ENCODE measurements at places on chromosomes 12 and 14. TPM values are rescaled to one million over a fixed set of nuclear protein-coding genes. Genes with fewer than 3 reads are reported as not detected.

DNA sequence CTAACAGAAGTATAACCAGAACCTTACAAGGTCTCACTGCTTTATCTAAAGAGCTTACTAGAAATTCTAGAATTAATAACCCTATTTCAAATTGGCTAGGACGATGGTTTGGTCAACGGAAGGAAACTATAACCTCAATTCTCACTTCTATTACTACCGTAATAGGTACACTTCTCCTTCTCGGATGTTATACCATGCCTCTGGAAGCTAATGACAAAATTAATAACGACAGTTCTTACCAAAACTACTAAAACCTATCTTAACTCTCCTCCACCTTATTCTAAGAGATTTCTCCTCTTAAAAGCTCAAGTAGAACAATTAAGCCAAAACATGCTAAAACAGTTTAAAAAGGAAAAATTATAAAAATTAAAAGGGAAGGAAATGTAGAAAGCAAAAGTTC lies 23.7 kb upstream of the UBC start:
- DNase-seq = no peak

DNA sequence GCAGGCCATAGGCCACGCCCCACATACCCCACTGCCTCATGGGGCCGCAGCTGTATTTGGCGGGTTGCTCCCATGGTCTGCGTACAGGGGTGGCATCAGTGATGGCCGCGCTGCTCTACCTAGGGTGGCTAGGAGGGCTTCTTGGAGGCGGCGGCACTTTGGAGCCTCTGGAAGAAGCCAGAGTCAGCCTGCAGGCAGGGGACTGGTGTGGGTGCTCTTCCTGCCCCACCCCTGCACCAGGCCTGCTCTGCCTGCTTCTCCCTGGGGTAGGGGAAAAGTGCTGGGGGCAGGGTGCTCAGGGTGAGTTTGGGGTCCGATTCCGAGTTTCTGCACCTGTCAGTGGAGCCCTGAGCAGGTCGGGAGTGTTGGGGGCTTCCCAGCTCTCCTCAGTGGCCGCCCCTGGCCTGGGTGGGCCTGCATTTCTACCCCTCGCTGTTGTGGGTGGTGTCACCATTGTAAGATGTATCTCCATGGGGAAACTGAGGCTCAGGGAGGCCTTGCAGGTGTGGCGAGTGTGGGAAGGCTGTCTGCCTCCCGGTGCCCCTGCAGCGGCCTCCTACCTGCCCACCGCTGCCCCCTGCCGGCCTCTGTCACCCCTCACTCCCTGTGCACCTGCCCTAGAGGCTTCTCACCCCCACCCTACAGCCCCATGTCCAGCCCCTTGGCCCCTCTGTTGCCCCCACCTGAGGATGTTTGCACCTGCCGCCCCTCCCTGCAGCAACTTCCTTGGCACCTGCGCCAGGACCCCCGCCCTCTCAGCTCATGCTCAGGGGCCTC lies 5.5 kb downstream of the CEP170B start:
- DNase-seq = peak; percentile 72

Gene KIF5A
- 0.08 TPM for polyA plus RNA-seq

GRCh38 chr12:93279565-93280412 lies 97.9 kb upstream of the NUDT4 start:
- DNase-seq = no peak

Gene GPR65
- 9.8 TPM for polyA plus RNA-seq

- DNase-seq = no peak
These were observed 736 bp downstream of the C14orf39 start for GRCh38 chr14:60485057-60485597.

Gene ABHD12B
- polyA plus RNA-seq = not detected

GRCh38 chr14:96602186-96602585 lies 100.0 kb downstream of the PAPOLA start:
- DNase-seq = no peak

DNA sequence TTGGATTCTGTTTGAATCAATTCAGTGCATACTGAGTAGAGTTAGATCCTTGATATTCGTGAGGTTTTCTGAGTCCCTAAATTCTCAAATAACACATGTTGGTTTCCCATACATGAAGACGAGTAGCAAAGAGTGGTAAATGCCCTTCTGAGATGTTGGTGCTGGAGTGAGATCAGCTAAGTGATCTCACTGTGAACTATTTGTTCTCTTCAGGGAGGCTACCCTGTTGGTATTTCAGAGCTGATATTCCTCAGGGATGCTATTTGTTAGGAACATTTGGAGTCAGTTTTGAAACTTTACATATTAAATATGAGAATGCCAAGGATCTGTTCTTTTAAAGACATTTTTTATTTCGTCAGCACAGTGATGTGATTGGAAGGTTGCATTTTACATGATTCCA lies 54.7 kb downstream of the SUSD6 start:
- DNase-seq = no peak

DNA sequence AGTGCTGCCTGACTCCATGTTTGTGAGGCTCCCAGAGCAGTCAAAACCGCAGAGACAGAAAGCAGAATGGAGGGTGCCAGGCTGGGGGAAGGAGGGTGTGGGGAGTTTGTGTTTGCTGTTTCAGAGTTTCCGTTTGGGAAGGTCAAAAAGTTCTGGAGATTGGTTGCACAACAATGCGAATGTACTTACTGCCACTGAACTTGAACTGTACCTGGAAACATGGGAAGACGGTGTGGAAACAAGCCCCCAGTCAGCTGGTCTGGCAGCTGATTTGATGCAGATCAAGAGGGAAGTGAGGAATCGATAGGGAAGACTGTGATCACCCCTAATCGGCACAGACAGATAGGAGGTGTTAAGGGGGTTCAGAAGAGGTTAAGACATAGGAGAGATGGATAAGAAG lies 35.3 kb upstream of the INF2 start:
- DNase-seq = no peak

DNA sequence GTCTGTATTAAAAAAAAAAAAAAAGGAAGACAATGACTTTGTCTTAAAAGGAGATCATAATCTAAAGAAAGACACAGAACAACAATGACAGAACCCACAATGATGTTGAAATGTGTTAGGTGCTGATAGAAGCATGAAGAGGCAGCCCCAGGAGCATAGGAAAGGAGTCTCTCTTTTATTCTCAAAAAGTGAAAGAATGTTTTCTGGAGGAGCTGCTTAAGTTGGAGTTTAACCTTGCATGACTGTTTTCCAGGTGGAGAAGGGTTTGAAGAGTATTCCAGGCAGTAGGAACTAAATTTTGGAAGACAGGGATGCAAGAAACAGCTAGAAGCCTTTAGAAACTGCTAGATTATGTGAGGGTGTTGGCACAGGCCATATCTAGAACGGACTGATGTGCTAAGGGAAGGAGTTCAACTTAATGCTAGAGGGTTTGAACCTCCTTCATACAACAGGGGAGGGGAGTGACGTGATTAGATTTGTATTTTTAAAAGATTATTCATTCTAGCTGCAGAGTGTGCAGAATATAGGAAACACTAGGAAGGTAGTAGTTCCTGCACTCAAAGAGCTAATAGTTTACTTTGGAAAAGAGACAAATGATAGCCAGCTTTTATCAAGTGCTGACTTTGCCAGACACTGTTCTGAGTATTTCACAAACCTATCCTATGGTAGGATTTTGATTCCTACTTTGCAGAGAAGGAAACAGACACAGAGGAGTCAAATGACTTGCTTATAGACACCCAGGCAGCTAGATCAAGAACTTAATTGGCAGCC lies 4.6 kb upstream of the RPL6 start:
- no peak for DNase-seq

DNA sequence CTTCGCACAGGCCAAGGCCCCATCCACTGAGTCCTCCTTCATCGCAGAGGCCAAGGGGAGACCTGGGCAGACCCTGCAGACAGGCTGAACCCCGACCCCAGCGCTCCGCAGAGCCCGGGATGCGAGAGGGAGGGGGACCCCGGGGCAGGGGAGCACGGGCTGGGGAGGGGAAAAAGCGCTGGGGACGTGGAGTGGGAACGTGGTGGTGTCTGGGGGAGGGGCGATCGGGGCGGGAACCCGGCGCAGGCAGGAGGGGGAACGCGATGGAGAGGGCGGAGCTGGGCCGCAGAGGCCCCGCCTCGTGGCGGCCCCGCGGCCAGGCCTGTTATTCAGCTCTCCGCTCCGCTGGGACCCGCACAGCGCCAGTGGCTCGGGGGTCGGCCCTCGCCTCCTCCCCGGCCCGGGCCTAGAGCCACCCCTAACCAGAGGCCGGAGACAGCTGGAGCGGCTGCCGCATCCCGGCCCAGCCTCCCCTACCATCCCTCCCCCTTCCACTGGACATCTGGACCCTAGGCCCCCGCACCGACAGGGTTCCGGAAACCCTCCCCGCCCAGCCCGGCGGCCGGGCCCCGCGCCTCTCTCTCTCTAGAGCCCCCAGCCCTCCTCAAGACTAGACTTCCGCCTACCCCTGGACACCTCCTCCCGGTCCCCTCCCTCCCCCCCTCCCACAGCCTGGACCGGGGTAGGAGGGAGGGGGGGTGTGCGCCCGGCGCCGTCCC lies at the start of gene ARHGEF25:
ARHGEF25 (plus strand) TSS at position 328 of the 719 bp plus-strand sequence. CDS start 460 bp downstream, outside the sequence.
- DNase-seq = no peak

GRCh38 chr12:131578828-131579470 lies 131.9 kb upstream of the SFSWAP start:
- DNase-seq = no peak

- no peak for DNase-seq
These were observed 30.0 kb downstream of the ALX1 start for GRCh38 chr12:85310025-85310424.

Gene GRIP1
- polyA plus RNA-seq = 1.1 TPM

DNA sequence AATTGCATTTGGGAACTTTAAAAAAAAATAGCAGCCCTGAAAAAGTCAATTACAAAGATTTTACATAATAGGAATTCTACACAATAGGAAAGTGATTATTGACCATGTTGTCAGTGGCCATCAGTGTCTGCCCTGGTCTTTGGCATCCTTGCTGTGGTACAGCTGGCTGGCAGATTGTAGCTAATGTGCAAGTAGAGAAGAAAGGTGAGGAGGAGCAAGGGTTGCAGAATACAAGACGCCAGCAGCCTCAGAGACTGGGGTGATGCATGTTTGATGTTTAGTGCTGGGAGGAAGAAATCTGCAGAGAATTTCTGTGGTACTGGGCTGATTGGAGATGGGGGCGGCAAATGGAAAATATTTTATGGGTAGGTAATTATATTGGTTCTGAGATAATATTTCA lies 322.9 kb downstream of the TMEM117 start:
- no peak for DNase-seq

Gene CD27
- 193 TPM for polyA plus RNA-seq

Gene ALG10B
- polyA plus RNA-seq = 1.9 TPM

DNA sequence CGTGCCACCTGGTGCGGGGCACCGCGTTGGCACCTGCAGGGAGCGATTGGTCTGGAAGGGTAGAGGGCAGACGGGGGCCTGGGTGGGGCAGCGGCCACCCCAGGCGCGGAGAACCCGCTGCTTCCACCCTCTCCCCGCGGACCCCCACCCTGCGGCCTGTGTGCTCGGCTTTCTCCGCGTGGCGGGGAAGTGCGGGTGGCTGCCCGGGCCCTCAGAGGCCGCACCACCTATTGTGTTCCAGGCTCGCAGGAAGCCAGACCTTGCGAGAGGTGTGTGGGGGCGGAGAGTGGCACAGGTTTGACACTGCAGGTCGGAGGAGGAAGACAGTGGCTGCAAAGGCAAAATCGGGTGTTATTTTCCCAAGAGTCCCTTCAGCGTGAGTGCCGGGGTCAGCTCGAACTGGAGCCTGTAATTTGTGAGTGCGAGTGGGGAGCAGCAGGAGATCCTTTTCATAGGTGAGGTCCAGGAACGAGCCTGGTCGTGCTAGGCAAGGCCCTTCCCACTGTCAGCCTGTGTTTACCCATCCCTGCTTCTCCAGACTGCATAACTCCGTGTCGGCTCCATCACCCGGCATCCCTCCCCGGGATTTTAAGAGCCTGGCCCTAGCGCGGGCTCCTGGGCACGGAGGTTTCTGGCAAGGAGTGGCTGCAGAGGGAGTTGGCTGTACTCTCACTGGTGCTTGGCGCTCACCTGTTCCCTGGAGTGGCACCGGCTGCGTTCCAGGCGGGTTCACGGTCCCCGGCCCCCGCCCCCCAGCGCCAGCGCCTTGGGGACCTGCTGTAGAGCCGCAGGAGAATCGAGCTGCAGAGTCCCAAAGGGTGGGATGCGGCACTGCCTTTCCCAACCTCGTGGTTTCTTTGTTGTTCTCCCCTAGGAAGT lies 935 bp downstream of the TBC1D30 start:
- DNase-seq = no peak

Gene NEDD8
- polyA plus RNA-seq = 237 TPM

- no peak for DNase-seq
These were observed 100.8 kb downstream of the USP15 start for GRCh38 chr12:62361048-62361447.

Gene KCNH3
- polyA plus RNA-seq = 0.61 TPM

Gene POTEM
- polyA plus RNA-seq = not detected

- no peak for DNase-seq
These were observed 218.2 kb downstream of the PTPRO start for GRCh38 chr12:15540469-15540872.

GRCh38 chr12:122291431-122291830 lies 25.1 kb upstream of the VPS33A start:
- no peak for DNase-seq

GRCh38 chr12:122190842-122191668 lies 8.1 kb downstream of the LRRC43 start:
- peak; percentile 82 for DNase-seq

DNA sequence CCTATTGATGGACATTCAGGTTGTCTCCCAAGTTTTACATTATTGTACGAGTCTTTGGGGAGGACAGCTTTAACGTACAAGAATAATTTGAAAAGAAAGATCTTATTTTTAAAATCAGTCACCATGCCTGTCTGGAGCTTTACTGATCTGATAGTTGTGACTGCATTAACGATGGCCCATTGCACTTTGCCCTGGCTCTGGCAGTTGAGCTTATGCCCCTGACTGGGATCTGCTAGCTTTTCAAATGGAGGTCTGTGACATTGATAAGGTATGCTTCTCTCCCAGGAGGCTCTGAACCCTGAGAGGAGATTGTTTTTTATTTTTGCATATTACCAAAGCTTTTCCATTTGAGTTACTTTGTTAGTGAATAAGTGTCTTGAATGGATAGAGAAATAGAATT lies 17.9 kb upstream of the RAB3IP start:
- no peak for DNase-seq

Gene RD3L
- not detected for polyA plus RNA-seq

Gene MUCL1
- not detected for polyA plus RNA-seq

Gene VASH1
- polyA plus RNA-seq = 6.4 TPM

Gene MRPL51
- 109 TPM for polyA plus RNA-seq

Gene KRT83
- not detected for polyA plus RNA-seq

Gene KRT74
- polyA plus RNA-seq = not detected

DNA sequence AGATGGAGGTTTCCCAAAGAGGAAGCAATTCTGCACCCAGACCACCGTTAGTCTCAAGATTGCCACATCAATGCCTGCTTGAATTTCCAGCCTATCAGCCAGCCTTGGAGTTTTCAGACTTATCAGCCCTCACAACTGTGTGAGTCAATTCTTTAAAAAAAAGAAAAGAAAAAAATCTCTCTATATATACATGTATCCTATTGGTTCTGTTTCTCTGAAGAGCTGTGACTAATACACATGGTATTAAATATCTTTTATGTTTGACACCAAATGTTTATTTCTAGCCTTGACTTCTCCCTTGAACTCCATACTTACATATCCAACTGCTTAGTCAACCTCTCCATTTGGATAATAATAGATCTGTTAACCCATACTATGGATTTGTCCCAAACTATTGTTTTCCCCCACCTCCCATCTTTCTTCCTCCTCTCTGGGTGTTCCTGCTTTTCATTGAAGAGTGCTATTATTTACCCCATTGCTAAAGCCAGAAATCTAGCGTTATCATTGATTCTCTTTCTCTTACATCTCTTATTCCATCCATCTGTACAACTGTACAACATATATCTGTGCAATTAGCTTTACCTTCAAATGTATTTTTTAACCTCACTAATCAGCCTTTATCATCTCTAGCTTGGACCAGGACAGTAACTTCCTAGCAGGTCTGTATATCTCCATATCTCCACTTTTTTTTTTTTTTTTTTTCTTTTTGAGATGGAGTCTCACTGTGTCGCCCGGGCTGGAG lies 22.7 kb upstream of the EID3 start:
- no peak for DNase-seq

Data from spleen (tissue), 13 donors.